ENCODE measurements at places on chromosomes 7 and 10. TPM values are rescaled to one million over a fixed set of nuclear protein-coding genes. Genes with fewer than 3 reads are reported as not detected.

- H3K36me3 ChIP-seq: no peaks in the 10 kb centered on the region
- no peak for DNase-seq
- peak overlapping the region; percentile 83 for H3K4me3 ChIP-seq
- peaks cover 1% of the 10 kb centered on the region for H3K4me1 ChIP-seq
- H3K27ac ChIP-seq: peak overlapping the region; percentile 83
- H3K27me3 ChIP-seq: no peaks in the 10 kb centered on the region
Observed at GRCh38 chr7:38300175-38300574, 26.7 kb upstream of the TARP start.

Gene CYP3A4
- not detected for total RNA-seq

Gene ARMC10
- 22.1 TPM for total RNA-seq

Gene ERV3-1
- total RNA-seq: 17.3 TPM
